ENCODE measurements at places on chromosomes 7 and 10.
A peak's percentile ranks its signal among the peaks of the same experiment; 100 is the strongest.

- no peak for DNase-seq
These were observed 1.3 kb downstream of the TYSND1 start for GRCh38 chr10:70145166-70145665.

DNA sequence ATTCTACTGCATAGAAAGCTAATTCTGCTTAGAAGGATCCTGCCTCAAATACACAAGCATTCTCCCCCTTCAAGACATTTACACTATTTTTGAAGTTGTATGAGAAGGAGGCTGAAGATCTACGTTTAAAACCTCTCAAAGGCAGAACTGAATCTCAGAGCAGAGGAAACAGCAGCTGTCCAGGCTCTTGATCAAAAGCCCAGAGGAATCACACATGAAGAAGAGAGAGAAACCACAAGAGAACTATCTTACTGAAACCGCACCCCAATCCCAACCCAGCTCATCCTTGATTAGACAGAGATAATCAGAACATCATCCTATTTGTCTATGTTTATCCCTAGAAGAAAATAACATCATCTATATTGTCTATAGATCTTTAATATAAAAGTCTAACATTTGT lies 2.2 kb upstream of the DNAJC1 start:
- no peak for DNase-seq

DNA sequence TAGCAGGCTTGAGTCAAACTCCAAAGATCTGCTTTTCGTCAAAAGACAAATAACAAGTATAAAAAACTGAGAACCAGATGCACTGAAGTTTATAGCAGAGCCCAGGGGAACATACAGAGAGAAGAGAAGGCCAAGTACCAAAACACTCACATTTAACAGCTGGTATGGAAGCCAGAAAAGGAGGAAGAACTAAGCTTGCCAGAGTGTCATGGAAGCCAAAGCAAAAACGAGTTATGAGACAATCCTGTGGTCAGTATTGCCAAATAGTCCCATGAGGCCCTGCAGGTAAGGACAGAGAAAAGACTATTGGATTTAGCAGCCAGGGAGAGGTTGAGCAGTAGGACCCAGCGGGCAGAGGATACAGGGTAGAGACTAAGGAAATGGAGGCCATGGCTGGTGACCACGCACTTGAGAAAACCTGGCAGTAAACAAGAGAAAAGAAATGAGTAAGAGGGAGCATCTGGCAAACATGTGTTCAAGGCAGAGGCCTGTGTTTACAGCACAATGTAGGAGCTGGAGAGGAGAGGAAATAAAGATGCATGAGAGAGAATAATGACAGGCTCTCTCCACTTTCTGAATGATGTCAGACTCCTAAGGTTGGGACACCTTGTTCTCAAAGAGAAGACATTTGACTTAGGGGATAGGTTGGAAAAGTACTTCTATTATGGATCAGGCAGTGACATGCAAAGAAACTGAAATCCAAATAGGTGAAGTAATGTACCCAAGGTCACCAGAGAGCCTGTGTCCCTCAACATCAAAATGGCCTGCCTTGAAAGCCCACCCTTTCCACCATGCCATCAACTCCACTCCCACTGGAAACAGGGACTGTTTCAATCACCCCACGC lies 9.1 kb downstream of the CREB3L2 start:
- peak; percentile 99 for DNase-seq

GRCh38 chr10:101535949-101536348 lies 52.1 kb downstream of the POLL start:
- no peak for DNase-seq

GRCh38 chr7:91165006-91165845 lies 99.0 kb upstream of the FZD1 start:
- DNase-seq, result peak; percentile 90

DNA sequence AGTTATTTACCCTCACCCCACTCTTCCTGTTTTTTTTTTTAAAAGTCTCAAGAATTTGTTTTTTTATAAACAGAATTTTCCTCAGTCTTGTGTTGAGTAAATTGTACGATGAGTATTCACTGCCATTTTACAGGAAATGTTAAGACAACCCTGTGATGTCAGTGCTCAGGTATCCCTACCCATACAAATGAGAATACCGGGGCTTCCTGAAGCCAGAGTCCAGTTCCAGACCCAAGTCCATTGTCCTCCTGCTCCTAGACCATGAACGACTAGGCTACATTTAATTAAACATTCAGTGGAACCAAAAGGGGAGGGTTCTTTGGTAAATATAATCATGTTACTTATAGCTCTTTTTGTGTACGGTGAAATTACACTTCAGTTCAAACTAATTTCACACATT lies 79.2 kb downstream of the GNAI1 start:
- peak; percentile 32 for DNase-seq

GRCh38 chr7:134375206-134375605 lies 58.5 kb upstream of the SLC35B4 start:
- DNase-seq, result no peak

DNA sequence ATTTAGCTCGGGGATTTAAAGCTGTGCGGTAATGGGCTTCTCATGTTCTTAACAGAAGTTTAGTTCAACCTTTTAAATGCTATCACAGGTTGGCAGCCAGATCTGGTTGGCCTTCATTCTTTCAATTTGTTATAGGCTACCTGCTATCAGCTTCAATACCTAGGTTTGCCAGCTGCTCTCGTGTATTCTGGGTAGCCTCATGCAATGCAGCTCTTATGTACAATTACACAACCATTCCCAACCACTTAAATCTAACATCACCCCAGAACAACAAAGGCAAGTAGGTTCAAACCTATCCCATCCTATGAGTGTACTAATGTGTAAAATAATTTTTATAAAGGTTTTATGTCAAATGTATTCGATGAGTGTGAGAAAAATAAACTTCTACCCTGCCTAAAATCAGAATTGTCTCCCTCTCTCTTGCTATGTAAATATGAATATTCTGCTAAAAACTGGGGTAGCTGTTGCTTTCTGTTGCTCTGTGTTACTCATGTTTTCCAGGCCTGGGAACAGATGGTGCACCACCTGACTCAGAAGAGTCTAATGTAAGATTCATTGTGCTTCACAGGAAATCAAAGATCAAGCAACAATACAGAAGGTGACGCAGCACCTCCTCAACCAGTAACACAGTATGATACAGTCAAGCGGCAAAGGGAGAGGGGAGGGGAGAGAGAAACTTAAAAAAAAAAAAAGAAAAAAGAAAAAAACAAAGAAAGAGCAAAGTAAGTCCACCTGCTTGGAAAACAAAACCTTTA lies 188.6 kb downstream of the ETV1 start:
- peak; percentile 29 for DNase-seq

DNA sequence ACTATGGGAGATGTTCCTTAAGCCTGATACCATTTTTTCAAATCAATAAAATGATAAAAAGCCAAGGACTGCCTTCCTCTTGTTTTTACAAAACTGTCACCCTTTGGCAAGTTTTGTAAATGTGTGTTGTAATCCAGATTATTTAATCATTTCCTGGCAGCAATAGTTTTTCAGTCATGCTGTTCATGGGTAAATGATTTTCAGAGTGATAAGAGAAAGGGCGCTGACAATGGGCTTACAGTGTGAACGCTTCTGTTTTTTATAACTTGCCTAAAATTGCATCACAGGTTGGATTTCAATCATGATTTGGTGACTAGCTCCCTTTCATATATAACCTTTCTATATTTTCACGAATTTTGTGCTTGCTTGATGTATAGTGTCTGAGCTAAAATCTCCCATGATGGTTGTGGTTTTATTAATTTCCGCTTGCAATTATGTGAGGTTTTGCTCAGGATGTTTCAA lies 19.0 kb upstream of the DMBT1 start:
- no peak for DNase-seq

- no peak for DNase-seq
These were observed 88.1 kb upstream of the IFRD1 start for GRCh38 chr7:112362053-112362650.

DNA sequence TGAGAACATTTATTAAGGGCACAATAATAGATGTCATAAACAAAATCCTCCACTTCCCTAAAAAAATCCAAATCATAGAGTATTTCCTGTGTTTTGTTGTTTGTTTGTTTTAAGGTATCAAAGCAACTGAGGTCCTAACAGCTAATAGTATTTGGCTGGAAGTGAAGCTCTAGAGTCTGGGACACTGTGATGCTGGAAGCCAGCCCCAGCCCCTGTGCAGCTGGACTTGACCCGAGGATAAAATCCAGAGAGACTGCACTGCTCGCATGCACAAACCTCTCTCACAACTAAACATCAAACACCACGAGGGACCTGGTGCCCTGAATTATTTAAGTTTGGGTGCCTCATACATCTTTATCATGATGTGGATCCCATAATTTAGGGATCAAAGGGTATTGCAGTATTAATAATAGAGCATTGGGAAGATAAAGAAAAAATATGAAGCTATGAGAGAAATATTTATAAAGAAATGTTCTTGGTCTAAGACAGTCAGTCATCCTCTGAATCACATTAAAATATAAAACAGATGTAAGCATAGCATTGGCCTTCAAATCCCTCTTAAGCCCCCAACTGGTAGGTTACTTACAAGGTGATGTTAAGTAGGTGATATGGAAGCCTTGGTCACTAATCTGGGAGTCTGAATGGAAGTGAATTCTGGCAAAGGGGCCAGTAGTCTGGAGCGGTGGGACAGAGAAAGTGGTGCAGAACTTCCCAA lies 44.4 kb downstream of the CUBN start:
- no peak for DNase-seq

- no peak for DNase-seq
These were observed 17.8 kb upstream of the SLC18A2 start for GRCh38 chr10:117222976-117223692.

GRCh38 chr10:46309511-46310142 lies 22.8 kb downstream of the ANTXRL start:
- no peak for DNase-seq

DNA sequence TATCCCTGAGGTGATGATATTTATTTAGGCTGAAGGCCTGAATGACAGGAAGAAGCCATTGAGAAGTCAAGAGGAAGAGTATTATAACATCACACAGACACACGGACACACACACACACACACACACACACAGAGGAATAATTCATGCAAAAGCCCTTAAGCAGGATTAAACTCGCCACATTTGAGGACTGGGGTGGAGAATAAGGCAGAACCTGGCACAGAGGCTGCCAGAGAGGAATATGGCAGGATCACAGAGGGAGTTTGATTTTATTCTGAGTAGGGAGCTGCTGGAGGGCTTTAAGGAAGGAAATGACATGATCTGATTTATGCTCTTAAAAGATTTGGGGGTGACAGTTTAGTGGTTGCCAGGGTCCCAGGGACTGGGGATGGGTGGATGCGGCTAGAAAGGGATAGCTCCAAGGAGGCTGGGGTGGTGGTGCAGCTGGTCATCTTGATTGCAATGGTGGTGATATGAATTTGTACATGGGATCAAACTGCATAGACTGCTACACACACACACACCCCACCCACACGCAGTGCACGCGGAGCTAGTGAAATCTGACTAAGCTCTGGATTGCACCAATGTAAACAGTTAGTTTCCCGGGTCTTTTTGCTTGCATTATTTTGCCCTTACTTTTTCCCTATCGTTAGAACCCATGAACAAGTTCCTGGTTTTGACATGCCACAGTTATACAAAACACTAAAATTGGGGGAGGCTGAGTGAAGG lies 11.2 kb downstream of the SMURF1 start:
- peak; percentile 84 for DNase-seq

DNA sequence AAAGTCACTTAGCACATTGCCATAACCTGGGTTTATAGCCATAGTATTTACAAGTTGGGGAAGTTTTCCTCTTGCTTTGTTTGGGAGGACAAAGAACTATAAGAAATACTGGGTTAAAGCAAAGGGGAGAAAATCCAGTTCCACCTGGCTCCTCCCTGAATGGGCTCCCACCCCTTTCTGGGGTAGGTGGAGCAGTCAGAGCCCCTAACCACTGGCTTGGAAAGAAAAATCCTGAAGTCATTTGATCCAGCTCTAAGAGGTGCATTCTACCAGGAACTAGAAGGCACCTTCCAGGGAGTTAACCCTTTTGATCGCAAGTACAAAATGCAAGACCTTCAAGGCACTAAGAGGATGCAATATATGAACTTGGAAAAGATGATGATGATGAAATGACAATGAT lies 31.3 kb upstream of the TCF7L2 start:
- DNase-seq, result no peak

DNA sequence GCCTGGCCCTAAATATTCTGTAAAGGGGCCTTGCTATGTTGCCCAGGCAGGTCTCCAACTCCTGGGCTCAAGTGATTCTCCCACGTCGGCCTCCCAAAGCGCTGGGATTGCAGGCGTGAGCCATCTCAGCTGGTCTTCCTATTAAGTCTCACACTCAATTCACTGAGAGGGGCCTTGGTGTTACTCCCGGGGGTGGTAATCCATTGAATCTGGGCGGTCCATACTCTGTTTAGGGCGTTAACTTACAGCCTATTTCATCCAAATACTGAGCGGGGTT lies 665 bp upstream of the SRRT start:
- no peak for DNase-seq

DNA sequence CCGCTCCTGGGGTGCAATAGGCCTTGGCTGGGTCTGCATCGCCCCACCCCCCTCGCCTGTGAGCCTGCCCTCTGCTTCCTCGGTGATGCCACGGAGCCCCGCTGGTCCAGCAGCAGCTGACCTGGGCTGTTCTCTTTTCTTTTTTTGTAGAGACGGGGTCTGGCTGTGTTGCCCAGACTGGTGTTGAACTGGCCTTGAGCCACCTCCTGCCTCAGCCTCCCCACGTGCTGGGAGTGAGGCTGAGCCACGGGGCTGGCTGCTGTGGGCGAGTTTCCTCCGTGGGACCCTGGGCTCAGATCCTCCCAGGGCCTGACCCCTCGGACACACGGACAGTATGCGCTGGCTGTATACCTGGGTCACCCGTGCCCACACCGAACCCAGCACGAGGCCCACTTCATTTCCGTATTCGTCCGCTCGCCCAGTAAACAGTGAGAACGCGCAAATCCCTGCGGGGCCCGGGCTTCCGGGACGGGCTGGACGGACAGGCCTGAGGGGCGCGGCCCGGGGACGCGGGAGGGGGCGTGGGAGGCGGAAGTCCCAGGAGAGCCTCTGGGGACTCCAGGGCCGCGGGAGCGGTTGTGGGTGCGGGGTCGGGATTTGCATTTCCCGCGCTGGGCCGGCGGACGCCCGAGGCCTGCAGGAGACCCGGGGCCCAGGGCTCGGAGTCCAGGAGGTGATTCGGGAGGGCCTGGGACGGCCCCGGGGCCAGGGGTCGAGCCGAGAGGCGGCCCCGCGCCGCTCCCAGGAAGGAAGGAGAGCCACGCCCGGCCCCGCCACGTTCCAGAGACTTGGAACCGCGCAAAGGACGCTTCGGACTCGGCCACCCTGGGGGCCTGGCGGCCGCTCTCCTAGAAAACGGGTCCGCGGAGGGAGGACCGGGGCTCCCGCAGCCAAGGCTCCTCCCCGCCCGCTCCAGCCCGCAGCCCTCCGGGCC lies 57.7 kb upstream of the DNAJB6 start:
- DNase-seq, result peak; percentile 44

DNA sequence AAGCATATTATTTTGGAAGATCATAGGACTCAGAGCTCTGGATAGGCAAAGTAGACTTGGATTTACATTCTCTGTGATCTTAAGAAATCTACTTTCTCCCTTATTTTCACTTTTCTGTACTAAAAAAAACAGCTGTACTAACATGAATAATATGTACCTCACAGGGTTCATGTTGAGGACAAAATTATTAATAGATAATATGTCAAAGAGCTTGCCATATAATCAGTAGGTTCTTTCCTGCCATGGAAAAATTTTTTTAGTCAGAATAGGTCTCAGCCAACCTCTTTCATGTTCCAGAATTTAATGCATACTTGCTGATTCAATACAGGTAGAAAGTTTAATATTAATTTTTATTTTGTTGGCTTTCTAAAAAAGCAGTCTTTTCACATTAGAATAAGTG lies 780.3 kb upstream of the C7orf33 start:
- no peak for DNase-seq
